ENCODE measurements at places on chromosomes 7 and 10.

- DNase-seq, result no peak
Observed at GRCh38 chr7:20666444-20666843, 51.0 kb downstream of the ABCB5 start.

- DNase-seq, result no peak
Observed at GRCh38 chr10:1153805-1154351, 97.7 kb downstream of the WDR37 start.

- no peak for DNase-seq
Observed at GRCh38 chr10:60662917-60663614, 115.2 kb upstream of the CDK1 start.

DNA sequence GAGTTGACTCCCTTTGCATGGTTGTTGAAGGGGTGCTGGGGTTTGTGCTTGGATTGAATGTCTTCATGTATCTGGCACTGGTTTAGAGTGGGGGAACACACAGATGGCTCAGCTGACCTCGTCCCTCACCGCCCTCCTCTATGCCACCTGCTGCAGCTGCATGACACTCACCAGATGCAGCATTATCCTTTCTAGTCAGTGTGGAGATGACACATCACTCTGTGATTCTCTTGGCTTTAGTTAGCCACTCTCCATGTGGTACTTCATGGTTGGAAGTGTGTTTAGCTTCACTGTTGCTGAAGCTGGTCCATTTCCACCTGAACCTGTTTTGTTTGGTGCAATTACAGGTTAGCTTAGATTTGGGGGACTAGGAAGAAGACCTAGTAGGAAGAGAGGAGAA is 56.3 kb upstream of the BMPER start:
- DNase-seq, result no peak

DNA sequence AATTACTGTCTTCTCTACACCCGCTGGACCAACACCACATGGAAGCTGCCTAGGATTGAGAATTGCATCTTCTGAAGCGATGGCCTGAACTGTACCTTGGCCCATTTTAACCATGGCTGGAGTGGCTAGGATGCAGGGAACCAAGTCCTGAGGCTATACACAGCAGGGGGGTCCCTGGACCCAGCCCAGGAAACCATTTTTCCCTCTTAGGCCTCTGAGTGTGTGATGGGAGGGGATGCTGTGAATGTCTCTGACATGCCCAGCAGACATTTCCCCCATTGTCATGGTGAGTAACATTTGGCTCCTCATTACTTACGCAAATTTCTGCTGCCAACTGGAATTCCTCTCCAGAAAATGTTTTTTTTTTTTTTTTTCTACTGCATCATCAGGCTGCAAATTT is 822.7 kb downstream of the PCDH15 start:
- no peak for DNase-seq

DNA sequence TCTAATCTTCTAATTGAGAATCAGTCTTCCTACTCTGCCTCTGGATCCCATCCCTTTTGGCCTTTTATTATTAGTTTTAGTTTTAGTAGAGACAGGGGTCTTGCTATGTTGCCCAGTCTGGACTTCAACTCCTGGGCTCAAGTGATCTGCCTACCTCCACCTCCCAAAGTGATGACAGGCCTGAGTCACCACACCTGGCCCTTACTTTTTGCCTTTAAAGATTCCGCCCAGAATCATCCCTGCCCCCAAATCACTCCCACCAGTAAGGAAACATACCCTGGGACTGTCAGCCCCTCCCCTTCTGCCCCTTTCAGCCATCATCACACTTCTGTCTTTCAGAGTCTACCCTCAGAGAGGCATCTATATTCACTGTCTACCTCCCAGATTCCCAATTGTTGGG is 18.7 kb downstream of the KPNA7 start:
- no peak for DNase-seq

DNA sequence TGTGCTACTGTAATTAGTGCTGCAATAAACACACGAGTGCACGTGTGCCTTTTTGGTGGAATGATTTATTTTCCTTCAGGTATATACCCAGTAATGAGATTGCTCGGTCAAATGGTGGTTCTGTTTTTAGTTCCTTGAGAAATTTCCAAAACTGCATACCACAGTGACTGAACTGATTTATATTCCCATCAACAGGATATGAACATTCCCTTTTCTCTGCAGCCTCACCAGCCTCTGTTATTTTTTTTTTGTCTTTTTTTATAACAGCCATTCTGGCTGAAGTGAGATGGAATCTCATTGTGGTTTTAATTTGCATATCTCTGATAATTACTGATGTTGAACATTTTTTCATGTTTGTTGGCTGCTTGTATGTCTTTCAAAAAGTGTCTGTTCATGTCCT is 922.9 kb upstream of the LRRN3 start:
- no peak for DNase-seq

DNA sequence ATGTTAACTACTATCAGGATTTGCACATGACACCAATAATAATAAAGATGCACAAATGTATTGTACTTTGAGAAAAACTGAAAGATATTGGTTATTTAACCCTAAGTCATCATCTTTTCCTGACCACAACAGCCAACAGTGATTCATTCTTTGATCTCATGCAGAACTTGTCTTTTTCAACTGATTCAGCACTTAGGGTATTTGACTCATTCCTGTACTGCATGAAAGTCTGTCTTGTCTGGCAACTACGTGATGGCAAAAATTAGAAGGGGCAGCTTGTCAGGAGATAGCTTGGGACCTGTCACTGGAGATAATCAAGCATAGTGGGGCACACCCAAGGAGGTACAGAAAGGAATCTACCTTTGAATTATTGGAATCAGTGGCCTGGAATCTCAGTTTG is 77.8 kb upstream of the LRRC17 start:
- peak; percentile 18 for DNase-seq

DNA sequence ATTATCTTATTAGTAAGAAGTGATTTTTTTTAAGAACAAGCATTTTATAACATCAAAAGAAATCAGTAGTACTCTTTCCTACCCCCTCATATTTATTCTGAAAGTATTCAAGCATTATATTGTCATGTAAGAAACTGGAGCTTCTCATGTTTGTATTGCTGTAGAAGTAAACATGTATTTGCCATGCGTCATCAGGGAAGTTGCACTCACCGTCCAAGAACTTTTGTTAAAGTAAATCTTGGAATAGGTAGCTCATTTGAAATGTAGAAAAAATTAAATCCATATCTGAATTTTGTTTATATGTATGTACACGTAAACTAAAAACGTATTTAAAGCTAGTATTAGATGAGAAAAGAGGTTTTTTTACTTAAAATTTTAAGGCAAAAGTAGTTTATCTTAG is 96.8 kb downstream of the PTEN start:
- DNase-seq, result no peak

DNA sequence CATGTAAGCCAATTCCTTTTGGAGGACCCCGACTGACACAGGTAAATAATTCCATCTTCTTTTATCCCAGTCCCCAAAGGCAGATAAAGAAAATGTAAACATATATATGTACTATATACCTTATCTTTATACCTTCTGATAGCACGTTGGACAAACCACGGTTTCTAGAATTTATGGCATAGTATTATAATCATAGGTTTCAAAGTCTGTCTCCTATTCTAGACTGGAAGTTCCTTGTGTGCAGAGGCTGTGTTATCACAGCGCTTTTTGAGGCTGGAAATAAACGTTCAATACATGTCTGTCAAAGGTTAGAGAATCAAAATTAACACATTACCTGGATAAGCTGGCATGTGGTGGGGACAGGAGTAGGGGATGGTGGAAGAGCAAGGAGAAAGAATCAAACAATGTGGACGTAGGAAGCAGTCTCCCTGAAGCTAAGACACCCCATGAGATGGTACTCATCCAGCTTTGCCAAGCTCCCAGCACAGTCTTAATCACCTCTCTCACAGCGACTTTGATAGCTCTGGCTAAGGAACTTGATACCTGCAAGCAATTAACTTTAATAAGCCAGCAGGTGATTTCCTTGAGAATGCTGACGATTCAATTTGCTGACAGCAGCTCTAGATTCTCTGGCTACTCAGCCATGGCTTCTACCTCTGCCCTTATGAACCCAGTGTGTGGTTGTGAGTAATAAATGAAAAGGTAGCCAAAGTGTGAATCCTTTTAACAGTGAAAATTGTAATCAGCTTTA is 208.4 kb upstream of the LRRTM3 start:
- DNase-seq, result no peak

DNA sequence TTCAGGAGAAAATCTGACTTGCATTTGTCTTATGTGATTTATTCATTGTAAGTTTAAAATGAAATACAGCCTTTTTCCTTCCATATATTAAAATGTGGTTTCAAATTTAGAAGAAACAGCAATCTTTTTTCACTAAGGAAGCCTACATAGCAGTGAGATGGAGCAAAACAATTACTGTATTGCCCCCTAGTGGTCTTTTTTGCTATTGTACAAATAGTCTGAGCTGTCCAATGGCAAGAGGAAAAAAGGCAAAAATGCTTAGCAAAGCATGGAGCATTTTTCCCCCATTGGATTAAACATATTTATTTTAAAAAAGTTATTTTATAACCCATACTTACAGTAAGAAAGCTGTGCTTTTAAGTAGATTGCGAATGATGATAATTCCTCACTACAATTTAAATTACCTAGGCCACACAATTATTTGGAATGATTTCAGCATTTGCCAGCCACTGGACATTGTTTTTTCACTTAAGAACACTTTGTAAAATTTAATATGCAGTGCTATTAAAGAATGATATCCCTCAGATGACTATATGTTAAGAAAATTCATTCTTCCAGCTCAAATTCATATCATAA is 119.5 kb downstream of the CPED1 start:
- no peak for DNase-seq

- DNase-seq, result no peak
Observed at GRCh38 chr7:111730476-111731300, 168.4 kb upstream of the IMMP2L start.

GRCh38 chr10:89151857-89152256 is 55.3 kb downstream of the CH25H start:
- DNase-seq, result no peak

GRCh38 chr7:1377111-1377909 is 82.0 kb downstream of the MICALL2 start:
- DNase-seq, result no peak

DNA sequence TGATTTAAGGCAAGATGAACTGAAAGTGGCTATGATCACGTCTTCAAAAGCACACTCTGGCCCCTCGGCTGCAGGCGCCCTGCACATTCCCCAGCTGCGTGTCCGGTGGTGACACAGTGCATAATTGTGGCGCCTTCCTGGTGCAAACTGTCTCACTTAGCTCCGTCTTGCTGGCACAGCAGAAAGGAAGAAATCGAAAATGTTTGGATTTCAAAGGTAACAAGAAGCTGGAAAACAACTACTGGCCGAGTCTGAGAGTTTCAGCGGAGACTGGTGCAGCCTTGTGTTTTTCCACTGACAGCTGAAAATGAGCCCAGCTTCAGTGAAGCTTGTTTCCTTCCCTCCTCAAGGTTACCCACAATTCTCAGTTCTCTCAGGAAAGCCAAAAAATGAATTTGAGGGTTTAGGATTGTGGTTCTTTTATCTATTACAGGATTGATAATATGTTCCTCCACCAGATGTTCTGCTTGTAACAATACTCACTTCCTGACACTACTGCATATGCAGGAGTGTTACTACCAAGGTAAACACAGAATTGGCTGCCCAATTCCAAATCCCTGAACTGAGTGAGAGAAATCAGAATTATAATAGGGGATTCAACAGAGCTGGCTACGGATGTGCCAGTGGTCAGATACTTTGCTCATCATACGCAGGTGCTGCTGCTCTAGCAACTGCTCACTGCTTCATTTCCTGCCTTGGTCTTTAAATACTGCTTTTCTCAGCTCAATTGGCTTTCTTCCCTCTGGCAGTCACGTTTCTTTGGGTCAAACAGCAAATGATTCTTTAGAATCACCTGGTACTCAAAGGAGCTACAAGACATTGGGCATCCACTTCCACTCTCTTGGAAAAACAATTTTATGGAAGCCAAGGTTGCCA is 63.7 kb downstream of the TRUB1 start:
- DNase-seq, result no peak

DNA sequence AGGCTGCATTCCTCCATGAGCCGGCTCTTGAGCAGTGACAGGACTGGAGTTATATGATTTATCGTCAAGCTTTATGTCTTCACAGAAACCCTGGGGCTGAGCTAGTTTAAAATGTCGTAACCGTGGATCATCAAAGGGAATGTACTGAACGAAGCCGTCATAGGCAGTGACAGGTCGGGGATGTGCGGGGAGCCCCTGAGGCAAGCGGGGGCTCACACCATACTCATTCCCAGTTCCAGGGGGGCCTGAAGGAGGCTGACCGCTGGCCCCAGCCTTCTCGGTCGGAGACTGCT is 30.7 kb downstream of the JCAD start:
- DNase-seq, result no peak

- no peak for DNase-seq
Observed at GRCh38 chr10:16016688-16017087, 156.4 kb upstream of the MINDY3 start.

DNA sequence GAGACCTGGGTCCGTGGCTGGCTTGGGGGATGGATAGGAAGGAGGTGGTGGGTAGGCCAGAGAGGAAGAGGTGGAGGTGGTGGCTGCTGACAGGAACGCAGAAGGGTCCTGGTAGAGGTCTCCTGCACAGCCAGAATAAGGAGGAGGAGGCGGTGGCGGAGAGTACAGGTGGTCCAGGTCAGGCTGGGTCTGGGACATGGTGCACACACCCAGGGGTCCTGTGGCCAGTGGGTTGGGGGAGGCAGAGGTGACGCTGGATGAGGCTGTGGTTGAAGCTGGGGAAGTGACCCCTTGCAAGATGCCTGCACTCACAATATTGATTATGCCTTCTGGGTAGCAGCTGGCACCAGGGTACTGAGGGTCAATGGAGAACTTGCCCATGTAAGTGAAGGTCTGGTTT is 2.2 kb downstream of the EGR2 start:
- DNase-seq, result no peak

- no peak for DNase-seq
Observed at GRCh38 chr7:108190891-108191290, 60.7 kb upstream of the LAMB4 start.
